ENCODE measurements at places on chromosomes 1 and 21. TPM values are rescaled to one million over a fixed set of nuclear protein-coding genes. Genes with fewer than 3 reads are reported as not detected.

The FNDC5 gene
- total RNA-seq = not detected

The CCDC185 gene
- total RNA-seq = not detected

The S100A6 gene
- 4,242 TPM for total RNA-seq

The LENEP gene
- not detected for total RNA-seq

The NBPF20 gene
- total RNA-seq = 3.7 TPM

The DISP3 gene
- not detected for total RNA-seq

The C1orf87 gene
- total RNA-seq = not detected

The TMPRSS3 gene
- not detected for total RNA-seq

The TSPAN2 gene
- total RNA-seq = 0.32 TPM

The F13B gene
- total RNA-seq = not detected

The VWA5B1 gene
- total RNA-seq = not detected

The BTBD8 gene
- total RNA-seq = 1.4 TPM

The PFKFB2 gene
- total RNA-seq = 12.5 TPM

The ALX3 gene
- not detected for total RNA-seq

The TINAGL1 gene
- total RNA-seq = 194 TPM

The TEX38 gene
- not detected for total RNA-seq

The GBP4 gene
- 0.14 TPM for total RNA-seq

The FAM20B gene
- total RNA-seq = 29.1 TPM

The PWP2 gene
- total RNA-seq = 2.4 TPM

The LCE2B gene
- 0.58 TPM for total RNA-seq

The EVA1B gene
- 19.5 TPM for total RNA-seq

The CD164L2 gene
- total RNA-seq = 1.7 TPM

The C1orf56 gene
- 1.3 TPM for total RNA-seq

The KRTAP19-1 gene
- not detected for total RNA-seq

The DPT gene
- total RNA-seq = not detected

The RSPH1 gene
- not detected for total RNA-seq

The ADAM30 gene
- total RNA-seq = not detected

The GUCA2B gene
- total RNA-seq = not detected

The CSF3R gene
- total RNA-seq = not detected

The TNFRSF25 gene
- 34.3 TPM for total RNA-seq

The TTC24 gene
- not detected for total RNA-seq

The OR2T11 gene
- total RNA-seq = not detected

The PDE4B gene
- not detected for total RNA-seq

The LRRIQ3 gene
- 2.1 TPM for total RNA-seq

The NPHS2 gene
- not detected for total RNA-seq

The GSTM3 gene
- 56.4 TPM for total RNA-seq

The KCNE2 gene
- not detected for total RNA-seq

Data from foreskin keratinocyte (primary cell).